ENCODE measurements at places on chromosomes 12 and 14. TPM values are rescaled to one million over a fixed set of nuclear protein-coding genes. Genes with fewer than 3 reads are reported as not detected.

DNA sequence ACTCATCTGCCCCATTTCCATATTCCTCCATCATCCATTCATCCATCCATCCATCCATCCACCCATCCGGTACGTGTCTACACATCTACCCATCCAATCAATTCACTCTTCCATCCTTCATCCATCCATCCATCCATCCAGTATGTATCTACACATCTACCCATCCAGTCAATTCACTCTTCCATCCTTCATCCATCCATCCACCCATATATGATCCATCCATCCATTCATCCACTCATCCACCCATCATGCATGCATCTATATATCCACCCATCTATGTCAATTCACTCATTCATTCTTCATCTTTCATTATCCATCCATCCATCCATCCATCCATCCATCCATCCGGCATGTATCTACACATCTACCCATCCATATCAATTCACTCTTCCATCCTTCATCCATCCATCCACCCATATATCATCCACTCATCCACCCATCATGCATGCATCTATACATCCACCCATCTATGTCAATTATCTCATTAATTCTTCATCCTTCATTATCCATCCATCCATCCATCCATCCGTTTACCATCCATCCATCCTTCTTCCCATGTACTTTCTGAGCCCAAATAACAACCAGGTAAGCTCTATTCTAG is 108.6 kb upstream of the NOS1 start:
- no peak for DNase-seq

GRCh38 chr12:22881878-22882385 is 257.0 kb downstream of the ETNK1 start:
- no peak for DNase-seq

DNA sequence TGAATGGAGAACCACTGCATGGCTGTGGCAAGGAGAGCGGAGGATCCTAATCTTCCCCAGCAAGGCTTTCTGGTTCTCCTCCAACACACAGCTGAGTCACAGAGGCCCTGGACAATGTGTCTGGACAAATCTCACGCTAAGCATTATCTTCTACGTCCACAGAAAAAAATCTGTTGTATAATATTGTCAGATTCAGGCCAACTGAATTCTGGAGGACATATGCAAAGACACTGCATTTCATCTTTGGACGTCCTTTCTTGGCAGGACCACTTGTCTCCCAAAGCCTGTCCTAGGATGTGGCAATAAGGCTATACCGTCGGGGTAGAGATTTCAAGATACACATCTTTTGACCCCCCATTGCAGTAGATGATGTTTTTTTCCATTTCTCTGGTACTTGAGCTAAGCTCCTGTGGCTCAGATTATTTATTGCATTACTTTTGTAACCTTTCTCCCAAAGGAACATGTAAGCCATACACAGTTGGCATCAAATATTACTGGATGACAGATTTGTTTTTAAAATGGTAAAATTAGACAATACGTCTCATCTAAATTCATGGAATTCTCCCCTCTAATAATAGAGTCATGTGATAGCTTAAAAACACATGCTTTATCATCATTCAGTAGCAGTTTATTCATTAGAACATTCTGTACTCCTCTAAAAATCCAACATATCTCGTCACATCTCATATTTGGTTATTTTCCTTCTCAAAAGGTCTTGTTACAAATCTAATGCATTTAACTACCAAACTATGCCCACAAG is 19.4 kb downstream of the LMO3 start:
- no peak for DNase-seq

DNA sequence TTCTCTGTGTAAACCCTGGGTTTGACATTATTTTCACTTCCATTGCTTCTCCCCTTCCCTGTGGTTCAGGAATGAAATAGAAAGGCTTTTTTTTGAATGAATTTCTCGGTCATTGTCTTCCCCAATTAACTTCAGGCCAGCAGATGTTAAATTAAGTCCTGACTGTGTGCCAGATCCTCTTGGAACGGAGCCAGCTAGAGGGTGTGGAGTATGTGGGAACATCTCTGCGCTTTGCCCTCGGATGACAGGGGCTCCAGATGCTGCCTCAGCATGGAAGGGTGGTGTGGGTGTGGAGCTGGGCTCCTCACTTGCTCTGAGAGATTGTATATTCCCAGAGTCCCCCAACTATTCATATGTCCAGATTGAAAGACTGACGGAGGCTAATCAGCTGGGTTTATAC is 13.1 kb downstream of the KRT85 start:
- no peak for DNase-seq

GRCh38 chr14:79781882-79782281 is 429.4 kb downstream of the DIO2 start:
- no peak for DNase-seq

The SYT1 gene
- polyA plus RNA-seq, result 1.0 TPM

GRCh38 chr14:105161964-105162668 is 6.5 kb downstream of the JAG2 start:
- DNase-seq, result no peak

Measured in hindlimb muscle (tissue), 1 donor.